Activated naive CD4-positive, alpha-beta T cell treated with anti-CD3 and anti-CD28 coated beads, Interleukin-2, amount 50 U/mL, for 16 hours (primary cell): ENCODE measurements at places on chromosomes 16 and 17.

DNA sequence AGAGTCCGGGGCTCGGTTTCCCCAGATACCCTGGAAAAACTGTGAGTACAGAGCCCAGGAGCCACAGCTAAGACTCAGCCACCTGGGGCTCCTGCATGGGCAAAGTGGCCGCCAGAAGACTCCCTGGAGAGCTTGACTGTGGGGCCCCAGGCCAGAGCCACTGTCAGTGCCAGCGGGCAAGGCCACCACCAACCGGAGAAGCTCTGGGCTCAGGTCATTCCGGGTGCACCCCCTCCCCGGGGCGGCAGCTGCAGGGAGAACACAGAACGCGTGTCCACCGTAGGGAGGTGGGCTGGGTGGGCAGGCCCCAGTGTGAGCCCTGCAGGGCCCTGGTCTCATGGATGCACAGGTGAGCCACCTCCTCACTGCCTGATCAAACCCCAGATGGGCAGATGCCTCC is 22.3 kb upstream of the RBFOX3 start:
- no peak for DNase-seq

DNA sequence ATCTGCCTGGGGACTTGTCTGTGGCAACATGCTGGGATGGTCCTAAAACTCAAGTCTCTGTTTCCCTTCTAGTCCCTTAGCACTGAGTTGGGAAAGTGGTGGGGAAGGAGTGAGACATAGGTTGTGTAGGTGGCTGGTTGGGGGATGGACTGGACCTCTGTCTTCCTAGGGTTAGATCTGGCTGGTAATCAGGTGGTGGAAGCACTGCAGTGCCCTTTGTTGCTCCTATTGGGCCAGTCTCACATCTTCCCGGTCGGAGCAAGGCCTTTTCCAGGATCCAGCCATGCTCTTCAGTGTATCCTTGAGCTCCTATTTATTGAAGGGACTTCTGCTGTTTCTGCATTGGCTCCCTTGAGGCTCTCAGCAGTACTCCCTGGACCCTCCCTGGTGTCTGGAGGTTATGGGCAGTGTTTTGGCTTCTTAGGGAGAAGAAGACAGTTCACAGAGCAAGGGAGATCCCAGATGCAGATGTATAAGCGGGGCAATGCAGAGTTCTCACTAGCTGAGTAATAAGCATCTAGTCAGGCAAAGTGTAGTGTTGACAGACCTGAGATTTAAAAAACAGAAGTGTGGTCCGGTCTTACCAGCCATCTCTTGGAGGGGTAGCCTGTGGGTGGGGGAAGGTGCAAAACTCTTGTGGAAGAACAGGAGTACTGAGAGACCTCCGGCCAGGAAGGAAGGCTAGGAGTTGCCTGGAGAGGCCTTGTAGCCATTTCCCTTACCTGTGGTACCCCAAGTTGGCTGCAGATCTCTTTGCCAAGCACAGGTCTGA is 1.3 kb upstream of the NUTF2 start:
- no peak for DNase-seq

DNA sequence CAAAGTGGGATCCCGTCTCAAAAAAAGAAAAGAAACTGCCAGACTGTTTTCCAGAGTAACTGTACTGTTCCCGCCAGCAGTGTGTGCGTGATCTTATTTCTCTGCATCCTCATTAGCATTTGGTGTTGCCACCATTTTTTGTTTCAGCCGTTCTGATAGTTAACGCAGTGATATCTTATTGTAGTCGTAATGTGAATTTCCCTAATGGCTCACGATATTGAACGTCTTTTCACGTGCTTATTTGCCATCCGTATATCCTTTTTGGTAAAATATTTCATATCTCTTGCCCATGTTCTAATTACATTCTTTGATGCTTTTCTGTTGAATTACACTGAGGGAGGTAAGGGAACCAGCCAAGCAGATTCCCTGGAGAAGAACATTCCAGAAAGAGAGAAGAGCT is 92.4 kb downstream of the SEC14L1 start:
- DNase-seq: no peak

GRCh38 chr16:29999605-30000004 is 3.6 kb downstream of the INO80E start:
- DNase-seq: no peak

DNA sequence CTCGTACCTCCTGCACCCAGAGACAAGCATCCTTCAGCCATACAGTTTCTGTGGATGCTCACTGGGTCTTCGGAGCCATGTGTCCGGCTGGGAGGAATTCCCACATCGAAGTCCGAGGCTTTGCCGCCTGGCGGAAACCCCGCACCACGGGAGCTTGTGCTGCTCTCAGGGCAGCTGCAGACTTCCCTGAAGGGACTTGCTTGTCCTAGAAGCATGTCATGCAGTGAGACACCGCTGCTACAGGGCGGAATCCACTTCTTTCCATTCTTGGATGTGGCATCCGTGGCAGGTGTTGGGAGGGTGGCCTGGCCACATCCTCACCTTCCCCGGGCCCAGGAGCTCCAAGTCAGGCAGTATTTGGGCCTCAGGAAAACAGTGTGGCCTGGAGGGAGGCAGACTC is 122.5 kb downstream of the CMIP start:
- no peak for DNase-seq

DNA sequence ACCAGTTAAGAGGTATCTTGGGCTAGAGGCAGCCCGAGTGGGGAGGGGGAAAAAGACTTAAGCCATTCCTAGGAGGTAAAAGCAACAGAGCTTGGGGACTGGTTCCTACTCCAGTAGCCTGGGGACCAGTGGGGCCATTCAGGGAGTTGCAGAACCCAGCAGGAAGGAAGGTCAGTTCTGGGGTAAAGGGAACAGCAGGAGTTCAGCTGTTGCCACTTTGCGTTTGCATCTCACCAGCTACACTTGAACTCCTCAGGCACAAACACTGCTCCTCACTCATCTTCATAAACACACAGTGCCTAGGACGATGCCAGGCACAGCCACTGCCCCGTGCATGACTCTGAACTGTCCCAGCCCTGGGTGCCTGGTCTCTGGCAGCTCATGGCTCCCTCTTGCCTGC is 4.0 kb downstream of the HAP1 start:
- no peak for DNase-seq

- DNase-seq: no peak
Observed at GRCh38 chr16:11140867-11141266, 115.1 kb downstream of the SOCS1 start.

GRCh38 chr17:61313461-61314326 is 85.9 kb upstream of the TBX2 start:
- DNase-seq: no peak

DNA sequence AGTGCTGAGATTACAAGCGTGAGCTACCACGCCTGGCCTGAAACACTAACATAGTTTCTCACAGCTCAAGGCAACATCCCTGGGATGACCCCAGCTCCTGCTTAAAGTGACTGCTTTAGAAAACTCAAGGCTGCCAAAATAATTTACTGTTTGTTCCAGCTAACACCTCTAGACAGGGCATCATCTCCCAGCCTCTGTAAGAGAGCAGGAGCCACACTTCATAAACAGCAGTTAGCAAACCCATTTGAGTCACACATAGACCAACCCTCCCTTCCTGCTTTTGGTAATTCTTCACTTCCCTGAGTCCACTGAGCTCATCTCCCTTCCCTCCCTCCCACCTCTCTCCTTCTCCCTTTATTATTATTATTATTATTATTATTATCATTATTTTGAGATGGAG is 201.3 kb downstream of the XYLT1 start:
- no peak for DNase-seq

DNA sequence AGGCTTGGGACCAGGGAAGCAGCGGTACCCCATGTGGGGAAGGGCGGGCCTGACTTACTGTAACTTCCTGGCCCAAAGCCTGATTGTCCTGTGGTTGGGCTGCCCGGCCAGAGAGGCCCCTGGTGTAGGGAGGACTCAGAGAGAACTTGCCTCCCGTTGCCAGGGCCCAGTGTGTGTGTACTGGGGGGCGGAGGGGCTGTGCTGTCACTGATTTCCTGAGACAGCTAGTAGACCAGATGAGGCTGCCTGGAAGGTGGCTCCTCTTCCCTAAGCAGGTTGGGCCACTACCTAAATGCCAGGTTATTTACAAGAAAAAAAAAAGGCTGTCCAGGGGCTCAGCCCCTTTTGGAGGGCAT is 16.7 kb downstream of the SOCS3 start:
- no peak for DNase-seq

DNA sequence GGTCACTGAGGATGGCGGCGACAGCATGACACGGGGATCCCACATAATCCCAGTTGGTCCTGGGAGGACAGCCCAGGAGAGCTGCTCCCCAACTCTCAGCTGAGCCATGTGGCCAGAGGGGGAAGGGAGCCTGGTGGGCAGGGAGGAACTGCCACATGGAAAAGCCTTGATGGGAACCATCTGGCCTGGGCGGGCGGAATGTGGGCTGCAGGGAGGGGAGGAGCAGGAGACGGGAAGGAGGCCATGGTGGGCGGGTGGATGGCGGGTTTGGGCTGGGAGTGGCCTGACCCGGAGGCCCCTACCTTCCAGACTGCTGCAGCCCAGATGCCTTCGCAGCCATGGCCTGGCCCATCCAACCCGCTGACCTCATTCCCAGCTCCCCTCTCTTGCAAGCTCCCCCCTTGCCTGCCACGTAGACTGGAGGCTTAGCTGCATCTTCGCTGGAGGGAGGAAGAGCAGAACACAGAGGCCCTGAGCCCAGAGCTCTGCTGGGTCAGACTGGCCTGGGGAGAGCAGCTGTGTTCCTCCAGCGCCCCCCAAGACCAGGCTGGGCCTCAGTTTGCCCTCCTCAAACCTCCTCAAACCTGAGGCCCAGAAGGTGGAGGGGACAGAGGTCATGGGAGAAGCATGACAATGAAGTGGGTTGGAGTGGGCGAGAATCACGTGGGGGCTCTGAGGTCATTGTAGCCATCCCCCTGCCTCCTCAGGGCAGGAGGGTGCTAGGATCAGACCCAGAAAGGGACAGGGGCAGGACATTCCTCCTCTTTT is 8.2 kb upstream of the COL1A1 start:
- DNase-seq: no peak

DNA sequence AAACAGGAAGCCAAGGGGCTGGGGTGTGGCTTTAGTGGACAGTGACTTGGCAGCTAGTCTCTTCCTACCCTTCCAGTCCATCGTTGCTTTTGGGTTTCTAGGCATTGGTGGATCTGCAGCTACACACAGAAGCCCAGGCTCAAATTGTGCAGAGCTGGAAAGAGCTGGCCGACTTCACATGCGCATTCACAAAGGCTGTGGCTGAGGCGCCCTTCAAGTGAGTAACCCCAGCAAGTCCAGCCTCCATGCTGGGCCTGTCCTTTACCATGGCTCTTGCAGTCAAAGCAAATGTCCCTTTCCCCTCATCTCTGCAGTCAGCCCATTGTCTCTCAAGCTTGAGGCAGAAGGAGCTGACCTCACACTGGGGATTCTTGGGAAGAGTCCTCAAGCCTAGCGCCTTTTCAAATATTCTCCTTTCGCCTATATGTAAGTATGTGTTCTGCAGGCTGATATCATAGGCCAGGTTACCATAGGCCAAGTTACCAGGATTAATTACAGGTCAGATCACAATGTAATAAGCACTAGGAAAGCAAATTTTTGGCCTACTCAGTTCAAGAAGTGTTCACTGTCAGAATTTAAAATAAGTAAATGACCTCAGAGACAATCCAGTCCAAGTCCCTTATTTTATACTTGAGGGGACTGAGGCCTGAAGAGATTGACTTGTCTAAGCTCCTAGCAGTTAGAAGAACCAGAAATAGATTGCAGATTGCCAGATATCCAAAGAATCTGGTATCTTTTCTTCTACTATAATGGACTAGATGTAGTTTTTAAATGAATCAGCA is 6.5 kb downstream of the EME1 start:
- no peak for DNase-seq

DNA sequence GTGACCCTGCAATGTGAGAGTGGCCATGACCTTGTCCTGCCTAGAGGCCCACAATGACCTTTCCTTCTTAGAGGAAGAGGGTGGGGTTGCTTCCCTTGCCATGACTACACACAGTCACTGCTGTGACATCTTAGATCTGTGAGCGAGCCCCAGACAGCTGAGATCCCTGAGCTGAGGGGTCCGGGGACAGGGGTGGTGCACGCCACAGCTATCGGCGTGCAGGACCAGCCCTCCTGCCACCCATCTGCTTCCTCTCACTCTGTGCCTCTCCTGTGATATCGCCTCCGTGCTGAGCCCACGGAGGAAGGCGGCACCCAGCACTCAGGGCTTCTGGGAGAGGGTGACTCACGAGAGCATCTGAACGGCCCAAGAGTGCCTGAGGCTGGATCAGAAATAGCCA is 35.2 kb downstream of the KIAA0513 start:
- DNase-seq: no peak

DNA sequence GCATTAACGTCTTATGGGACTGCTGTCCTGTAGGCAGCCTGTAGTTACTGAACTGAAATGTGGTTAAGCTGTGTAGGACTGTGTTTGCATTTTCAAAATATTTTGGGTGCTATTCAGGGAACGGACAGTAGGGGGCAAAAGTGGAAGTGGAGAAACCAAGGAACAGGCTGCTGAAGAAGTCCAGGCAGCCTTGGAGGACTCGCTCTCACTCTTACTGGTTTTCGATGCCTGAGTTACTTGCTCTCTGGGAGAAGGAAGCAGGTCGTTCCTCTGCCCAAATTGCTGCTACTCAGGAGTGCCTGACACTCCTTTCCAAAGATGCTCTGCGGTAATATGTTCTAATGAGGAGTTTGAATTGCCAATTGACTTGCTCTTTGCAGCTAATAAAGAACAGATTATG is 64.5 kb upstream of the RBFOX1 start:
- DNase-seq: no peak

DNA sequence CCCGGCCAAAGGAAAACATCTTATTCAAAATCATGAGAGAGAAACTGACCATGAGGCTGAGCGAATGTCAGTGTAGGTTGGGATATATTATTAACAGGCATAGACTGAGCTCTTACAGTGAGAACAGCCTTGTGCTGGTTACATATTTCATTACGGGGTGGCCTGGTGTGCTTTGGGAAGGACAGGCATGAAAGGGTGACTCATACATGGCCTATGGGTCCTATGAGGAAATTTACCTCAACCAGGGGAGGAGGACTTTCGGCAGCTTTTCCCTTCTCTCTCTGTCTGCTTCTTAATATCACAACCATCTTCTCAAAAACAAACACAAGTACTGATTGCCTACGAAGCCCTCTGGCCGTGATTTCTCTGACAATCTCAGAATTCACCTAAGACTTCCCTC is 579.1 kb downstream of the CDH13 start:
- no peak for DNase-seq

GRCh38 chr16:19071811-19072777 is 4.7 kb downstream of the COQ7 start:
- DNase-seq: peak; percentile 59

- DNase-seq: no peak
Observed at GRCh38 chr17:37068266-37068665, 119.5 kb downstream of the AATF start.

GRCh38 chr16:22670551-22671041 is 143.4 kb upstream of the HS3ST2 start:
- no peak for DNase-seq

- DNase-seq: no peak
Observed at GRCh38 chr17:74241431-74241830, 28.1 kb downstream of the TTYH2 start.
